Activated T-cell treated with anti-CD3 and anti-CD28 coated beads, Interleukin-2, amount 50 U/mL, for 4 hours (primary cell): ENCODE measurements at places on chromosomes 5 and 9. TPM values are rescaled to one million over a fixed set of nuclear protein-coding genes. Genes with fewer than 3 reads are reported as not detected.

LCN10 gene
- 2.1 TPM for total RNA-seq

GNA14 gene
- total RNA-seq = 0.11 TPM

ADAMTS19 gene
- total RNA-seq = 0.14 TPM

DNA sequence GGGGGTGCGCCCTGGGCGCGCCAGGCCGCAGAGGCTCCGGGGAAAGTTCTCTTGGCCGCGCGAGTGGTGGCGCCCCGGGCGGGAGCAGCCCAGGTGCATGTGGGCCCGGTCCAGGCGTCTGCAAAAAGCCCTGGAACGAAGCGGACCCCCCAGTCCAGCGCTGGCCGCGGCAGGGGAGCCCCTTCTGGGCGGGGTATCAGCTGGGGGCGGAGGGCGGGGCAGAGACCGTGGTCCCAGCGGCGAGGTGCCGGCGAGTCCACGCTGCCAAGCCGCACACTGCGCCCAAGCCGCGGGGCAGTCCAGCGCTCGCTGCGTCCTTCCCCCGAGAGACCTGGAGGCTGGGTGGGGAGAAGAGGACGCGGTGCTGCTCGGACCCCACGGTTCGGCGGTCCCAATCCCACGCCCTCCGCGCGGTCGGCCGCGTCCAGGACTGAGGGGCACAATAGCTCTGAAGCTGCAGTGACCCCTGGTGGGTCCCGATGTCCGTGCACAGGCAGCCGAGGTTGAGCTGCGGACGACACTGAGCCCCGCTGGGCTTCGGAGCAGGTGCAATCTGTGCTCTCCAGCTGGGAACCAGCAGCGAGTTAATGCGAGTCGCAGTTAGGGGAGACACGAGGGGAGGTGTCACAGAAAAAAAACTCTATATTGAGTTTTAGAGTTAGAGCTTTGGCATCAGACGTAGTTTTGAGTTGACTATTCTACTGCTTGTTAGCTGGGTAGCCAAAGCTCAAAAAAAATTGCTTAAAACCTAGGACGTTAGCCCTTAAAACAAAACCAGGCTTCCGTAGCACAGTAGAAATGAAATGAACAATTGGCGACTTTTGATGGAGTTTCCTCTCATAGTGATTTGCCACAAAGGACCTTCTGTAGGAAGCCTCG, 1.1 kb upstream of the EPB41L4A start:
- no peak for DNase-seq

DNA sequence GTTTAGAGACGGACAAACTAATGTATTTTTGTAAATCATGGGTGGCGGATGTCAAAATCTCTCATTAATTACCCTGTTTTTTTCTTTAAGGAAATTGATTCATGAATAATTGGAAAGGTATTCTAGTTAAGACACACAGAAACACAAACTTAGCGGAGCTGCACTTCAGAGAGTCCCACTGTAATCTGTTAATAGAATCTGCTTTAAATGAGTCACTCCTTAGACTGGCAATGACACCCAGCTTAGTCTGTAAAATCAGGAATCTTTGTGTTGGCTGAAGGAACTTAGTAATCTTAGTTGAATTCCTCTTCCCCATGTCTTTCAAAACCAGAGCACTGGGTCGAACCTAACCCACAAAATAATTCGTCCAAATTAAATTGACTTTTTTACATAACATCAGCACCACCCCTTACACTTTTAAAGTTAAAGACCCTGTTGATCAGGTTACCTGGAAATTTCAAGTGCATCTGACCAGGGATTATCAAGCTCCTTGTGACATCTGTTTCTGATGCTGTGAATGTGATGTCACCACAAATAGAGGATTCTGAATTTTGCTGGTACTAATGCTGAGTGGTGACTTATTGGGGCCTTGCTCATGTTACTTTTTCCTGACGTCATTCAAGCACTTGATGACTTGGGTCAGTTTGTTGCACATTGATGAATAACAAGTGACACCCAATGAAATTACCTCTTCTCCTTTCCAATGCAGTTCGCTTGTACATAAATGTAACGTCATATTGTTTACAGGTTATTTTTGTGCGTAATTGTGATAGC, 313.6 kb downstream of the KCTD16 start:
- no peak for DNase-seq

- DNase-seq = no peak
Observed at GRCh38 chr9:18343784-18344183, 130.2 kb upstream of the ADAMTSL1 start.

DNA sequence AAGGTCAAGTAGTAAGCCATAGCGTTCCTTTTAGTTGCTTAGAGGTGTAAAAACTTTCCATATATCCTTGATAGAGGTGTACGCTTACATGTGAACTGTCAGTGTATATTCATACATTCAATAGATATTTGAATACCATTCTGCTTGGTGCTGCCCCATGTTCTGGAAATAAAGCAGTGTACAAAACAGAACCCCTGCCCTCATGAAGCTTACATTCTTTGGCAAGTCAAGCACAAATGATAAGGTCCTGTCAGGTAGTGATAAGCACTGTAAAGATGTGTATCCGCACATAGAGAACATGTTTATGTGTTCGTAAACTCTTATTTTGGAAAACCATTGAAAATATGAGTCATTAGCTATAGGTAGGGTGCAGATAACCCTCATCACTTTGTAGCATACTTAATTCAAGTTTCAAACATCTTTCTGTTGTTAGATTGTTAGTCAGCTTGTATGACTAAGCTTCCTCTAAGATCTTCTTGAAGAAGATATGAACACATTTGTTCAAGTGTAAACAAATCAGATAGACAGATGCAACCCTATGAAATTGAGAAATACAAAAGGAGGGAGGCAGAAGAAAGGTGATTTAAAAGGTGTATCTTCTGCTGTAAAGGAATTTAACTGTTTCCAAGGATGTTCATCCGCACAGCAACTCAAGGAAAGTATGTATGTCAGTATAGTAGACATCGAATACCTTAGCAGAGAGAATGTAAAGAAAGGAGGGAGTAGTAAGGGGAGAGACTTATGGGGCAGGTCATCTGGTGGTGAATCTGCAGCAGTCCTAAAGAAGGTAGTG, 1.6 kb downstream of the GTF3C4 start:
- DNase-seq = no peak

- no peak for DNase-seq
Observed at GRCh38 chr9:109166771-109167601, at the start of gene FRRS1L. FRRS1L (minus strand) TSS chr9:109167249; CDS start chr9:109167138, 111 bp downstream.

DNA sequence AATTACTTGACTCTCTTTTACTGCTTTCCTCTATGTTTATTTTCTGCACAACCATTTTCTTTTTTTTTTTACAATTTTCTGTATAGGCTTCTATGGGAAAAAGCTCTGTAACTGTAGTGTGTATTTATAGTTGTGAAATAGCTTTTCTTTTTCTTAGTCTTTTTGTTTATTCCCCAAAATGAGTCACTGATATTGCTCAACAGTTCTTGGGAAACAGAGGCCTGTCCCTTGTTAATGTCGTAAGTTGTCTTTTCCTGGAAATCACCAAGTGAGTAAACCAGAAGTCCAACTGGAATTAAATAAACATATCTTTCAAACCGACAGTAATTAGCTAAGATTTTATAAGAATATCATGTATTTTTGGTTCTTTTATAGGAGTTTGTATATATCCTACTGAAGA, 325.1 kb upstream of the PRR16 start:
- no peak for DNase-seq

GRCh38 chr5:90326995-90327394, 82.6 kb downstream of the CETN3 start:
- DNase-seq = no peak

- DNase-seq = no peak
Observed at GRCh38 chr5:150801117-150801927, 22.8 kb downstream of the SMIM3 start.

DNA sequence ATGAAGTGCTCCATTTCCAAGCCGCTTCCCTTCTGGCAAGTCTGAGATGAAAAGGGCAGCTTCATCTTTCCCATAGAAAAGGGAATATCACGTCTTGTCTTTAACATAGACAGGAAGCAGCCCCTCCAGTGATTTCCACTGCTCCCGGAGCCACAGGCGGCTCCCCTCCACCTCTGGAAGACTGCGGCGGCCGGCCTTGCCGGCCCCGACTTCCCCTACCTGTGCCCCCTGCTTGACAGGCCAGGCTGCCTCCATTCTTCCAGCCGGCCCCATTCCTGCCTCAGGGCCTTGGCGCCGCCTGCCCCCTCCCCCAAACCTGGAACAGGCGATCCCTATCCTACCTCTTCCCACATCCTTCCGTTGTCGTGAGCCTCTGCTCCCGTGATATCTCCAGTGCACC, 141.8 kb downstream of the ZNF354C start:
- no peak for DNase-seq

- DNase-seq = no peak
Observed at GRCh38 chr5:124492444-124493224, 253.8 kb downstream of the ZNF608 start.
